Kidney (tissue), 22 donors: ENCODE measurements at places on chromosomes 1 and 21. TPM values are rescaled to one million over a fixed set of nuclear protein-coding genes. Genes with fewer than 3 reads are reported as not detected.

ADPRS gene
- polyA plus RNA-seq, result 36.4 TPM

NHLH2 gene
- not detected for polyA plus RNA-seq

OSCP1 gene
- polyA plus RNA-seq, result 27.8 TPM

GRCh38 chr1:111920221-111921024 lies 69.0 kb downstream of the KCND3 start:
- no peak overlapping the region for H3K4me3 ChIP-seq
- no peaks in the 10 kb centered on the region for H3K27me3 ChIP-seq
- H3K27ac ChIP-seq, result no peak overlapping the region
- no peaks in the 10 kb centered on the region for H3K36me3 ChIP-seq

- peak overlapping the region; percentile 54 for H3K27ac ChIP-seq
- no peak for DNase-seq
- H3K36me3 ChIP-seq, result no peaks in the 10 kb centered on the region
Measured at GRCh38 chr1:48069662-48070395, 72.6 kb upstream of the TRABD2B start.

DNA sequence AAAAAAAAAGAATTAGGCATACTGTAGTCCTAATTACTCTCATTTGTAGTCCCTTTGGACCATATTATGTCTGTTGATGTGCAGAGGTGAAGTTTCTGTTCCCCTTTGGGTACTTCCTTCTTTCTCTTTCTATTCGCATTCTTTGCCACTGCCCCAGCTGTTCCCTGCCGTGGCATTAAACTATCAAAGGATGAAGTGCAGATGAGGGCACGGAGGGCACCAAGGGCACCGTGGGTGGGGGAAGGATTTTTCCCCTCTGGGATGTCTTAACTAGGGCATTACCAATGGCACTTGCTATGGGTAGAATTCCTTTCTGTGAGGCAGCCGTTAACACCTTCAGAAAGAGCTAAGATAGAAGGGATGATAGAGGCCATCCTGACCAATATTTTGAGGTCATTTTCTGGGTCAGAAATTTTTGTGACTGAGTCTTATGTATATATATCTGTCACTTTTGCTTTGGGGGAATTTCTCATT lies 4.9 kb upstream of the MAPKAPK2 start:
- H3K27me3 ChIP-seq, result no peaks in the 10 kb centered on the region
- H3K4me1 ChIP-seq, result no peaks in the 10 kb centered on the region
- no peak for DNase-seq
- no peak overlapping the region for H3K27ac ChIP-seq
- no peak overlapping the region for H3K4me3 ChIP-seq

DNA sequence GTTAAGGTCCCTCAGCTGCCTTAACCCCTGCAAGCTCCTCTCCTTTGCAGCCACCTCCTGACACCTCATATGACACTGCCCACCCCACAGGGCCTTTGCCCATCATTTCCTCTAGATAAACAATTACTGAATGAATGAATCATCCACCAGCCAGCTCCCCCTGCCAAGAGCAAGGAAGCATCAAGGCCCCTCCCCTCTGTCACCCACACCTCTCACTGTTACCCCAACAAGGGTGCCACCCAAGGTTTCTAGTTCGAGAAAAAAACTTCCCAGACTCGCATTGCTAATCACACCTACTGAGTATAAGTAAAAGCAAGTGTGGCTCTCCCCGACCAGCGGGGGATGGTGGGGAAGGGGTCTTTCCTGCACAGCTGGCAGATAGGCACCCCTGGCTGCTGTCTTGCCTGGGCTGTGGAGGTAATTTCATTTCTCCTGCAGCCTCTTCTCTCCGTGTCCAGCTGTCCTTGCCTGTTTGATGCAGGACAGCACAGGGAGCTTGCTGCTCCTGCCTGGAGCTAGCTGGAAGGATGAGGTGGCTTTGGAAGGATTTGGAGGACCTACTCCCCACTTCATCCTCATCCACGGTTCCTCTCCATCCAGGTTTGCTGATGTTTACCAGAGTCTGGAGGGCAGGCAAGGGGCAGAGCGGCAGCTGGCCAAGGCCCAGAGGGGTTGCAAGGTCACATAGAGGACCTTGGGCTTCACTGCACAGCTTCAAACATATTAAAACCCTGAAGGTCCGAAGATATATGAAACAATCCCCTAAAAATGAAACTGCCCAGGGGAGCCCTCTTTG lies 33.1 kb upstream of the LBR start:
- H3K27ac ChIP-seq, result no peak overlapping the region
- no peaks in the 10 kb centered on the region for H3K36me3 ChIP-seq
- no peaks in the 10 kb centered on the region for H3K4me1 ChIP-seq
- DNase-seq, result no peak
- no peak overlapping the region for H3K4me3 ChIP-seq
- no peaks in the 10 kb centered on the region for H3K27me3 ChIP-seq

DNA sequence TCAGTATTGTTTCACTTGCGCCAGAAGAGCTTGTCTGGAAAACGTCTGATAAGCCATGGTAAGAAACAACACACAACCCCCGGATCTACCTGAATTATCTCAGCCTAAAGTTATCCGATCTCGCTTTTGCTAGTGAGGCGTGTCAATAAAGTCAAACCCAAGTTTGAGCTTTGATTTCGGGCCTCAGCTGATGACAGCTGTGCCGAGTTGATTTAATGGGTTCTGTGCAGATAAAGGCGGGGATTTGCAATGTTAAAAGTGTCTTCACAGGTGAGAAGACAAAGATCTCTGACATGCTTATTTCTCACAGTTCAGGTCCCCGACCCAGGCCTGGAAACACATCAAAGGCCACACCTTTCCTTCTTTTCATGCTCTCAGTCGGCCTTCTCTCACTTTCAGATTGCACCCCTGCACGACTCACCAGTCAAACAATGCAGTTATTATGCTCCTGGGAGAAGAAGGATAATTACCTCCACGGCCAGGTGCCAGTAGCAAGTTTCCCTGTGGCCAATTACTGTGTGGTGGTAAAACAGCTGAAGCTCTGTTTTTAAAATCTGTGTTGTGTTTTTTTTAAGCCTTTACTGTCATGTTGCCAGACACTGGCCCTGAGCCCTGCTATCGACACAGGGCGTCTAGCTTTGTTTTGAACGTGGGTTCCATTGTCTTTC lies 245.3 kb upstream of the RUNX1 start:
- H3K27ac ChIP-seq, result no peak overlapping the region
- no peak overlapping the region for H3K4me3 ChIP-seq
- peak; percentile 32 for DNase-seq
- no peaks in the 10 kb centered on the region for H3K4me1 ChIP-seq
